ENCODE measurements at places on chromosomes 7 and 10.

- no peak for DNase-seq
Observed at GRCh38 chr7:137715121-137715520, 131.7 kb downstream of the DGKI start.

GRCh38 chr10:43573250-43574000 lies 991 bp downstream of the ZNF239 start:
- DNase-seq, result no peak

GRCh38 chr10:76324283-76324682 lies 892.9 kb downstream of the LRMDA start:
- no peak for DNase-seq

GRCh38 chr7:109782806-109783205 lies 1213.1 kb downstream of the DNAJB9 start:
- no peak for DNase-seq

- no peak for DNase-seq
Observed at GRCh38 chr7:146232604-146233003, 116.0 kb downstream of the CNTNAP2 start.

- no peak for DNase-seq
Observed at GRCh38 chr10:108375691-108376090, 1211.2 kb upstream of the SORCS1 start.

DNA sequence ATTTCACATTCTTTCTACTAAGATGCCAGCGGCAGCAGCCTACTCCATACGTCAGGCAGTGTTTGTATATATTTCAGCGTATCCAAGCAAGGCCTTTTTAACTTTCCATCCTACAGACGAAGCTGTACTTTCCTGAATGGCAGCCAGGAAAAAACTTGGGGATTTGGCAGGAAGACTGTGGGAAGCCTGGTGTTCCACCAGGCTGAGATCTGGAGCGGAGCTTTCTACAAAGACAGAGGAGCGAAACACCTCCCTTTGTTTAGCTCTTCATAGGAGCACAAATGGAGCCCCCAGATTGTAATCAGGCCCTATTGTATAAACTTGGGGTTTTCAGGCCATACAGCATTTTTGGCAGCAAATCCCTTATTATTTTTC lies 143.8 kb downstream of the TES start:
- no peak for DNase-seq

GRCh38 chr7:26007510-26007909 lies 144.5 kb upstream of the NFE2L3 start:
- no peak for DNase-seq

GRCh38 chr10:133278577-133279265 lies 2.1 kb upstream of the ADAM8 start:
- DNase-seq, result no peak

- DNase-seq, result no peak
Observed at GRCh38 chr10:59968705-59969104, 62.3 kb upstream of the CCDC6 start.

GRCh38 chr7:113100121-113100603 lies 13.5 kb upstream of the GPR85 start:
- no peak for DNase-seq

DNA sequence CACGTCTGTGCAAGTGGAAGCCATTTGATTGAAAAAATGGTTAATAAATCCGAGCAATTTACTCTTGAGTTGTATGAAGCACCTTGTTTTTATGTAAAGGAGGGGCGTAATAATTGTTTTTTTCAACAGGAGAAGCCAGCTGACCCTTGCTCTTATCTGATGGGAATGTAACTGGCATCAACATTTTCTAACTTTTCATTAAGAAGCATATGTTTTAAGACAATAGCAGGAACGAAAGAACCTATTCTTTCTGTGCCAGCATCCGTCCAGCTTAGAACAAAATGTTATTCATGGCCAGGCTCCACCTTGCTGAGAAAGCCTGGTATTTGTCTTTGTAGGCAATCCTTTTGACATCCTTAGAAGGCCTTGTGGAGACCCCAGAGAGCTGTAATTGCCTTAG lies 22.2 kb upstream of the AFAP1L2 start:
- no peak for DNase-seq

DNA sequence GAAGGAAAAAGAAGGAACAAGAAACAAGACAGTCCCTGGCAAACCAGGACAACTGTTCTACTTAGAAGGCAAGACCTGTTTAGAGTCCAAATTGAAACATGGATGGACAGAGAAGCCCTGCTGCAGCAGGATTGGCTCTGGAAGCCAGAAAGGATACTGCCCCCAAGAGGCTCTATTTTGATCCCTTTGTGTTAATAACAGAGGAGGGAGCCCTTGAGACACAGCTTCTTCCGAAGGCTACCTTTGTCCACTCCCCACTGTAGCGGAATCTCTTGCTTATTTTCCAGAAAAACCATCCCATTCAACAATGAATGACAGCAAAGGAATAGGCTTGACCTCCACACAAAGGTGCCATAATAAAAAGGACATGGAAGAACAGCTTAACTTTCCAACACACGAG lies 120.3 kb upstream of the FOXK1 start:
- DNase-seq, result no peak

DNA sequence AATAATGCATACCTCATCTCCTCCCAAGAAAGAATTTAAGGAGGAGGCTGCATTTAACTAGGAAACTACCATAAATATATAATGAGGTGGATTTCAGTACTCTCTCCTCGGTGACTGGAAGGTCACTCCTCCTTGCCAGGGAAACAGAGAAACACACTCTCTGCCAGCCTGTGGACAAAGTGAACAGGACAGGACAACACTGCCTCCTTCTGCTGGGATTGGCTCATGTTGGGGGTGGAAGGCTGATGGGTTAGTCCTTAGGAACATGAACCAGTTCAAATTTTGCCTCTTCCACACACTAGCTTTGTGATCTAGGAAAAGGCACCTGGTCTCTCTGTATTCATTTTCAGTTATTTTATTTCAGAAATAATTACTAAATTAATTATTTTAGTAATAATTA lies 50.6 kb upstream of the STEAP4 start:
- DNase-seq, result no peak

GRCh38 chr10:112082120-112082519 lies 101.4 kb downstream of the GPAM start:
- DNase-seq, result no peak
